ENCODE measurements at places on chromosomes 5 and 9. TPM values are rescaled to one million over a fixed set of nuclear protein-coding genes. Genes with fewer than 3 reads are reported as not detected.

IL5 gene
- not detected for total RNA-seq

DMRT3 gene
- not detected for total RNA-seq

PAPPA gene
- total RNA-seq, result 4.4 TPM

TICAM2 gene
- 2.2 TPM for total RNA-seq

NTNG2 gene
- 1.6 TPM for total RNA-seq

JAK2 gene
- 20.9 TPM for total RNA-seq

ANKH gene
- total RNA-seq, result 23.2 TPM

PRR7 gene
- 1.1 TPM for total RNA-seq

PLAC8L1 gene
- total RNA-seq, result not detected

CTNNA1 gene
- total RNA-seq, result 262 TPM

PRSS3 gene
- 6.9 TPM for total RNA-seq

NR5A1 gene
- not detected for total RNA-seq

ARID3C gene
- not detected for total RNA-seq

C5orf22 gene
- 14.0 TPM for total RNA-seq

FOCAD gene
- total RNA-seq, result 48.3 TPM

SRP19 gene
- 35.9 TPM for total RNA-seq

SPATA31D4 gene
- not detected for total RNA-seq

FAM114A2 gene
- 27.2 TPM for total RNA-seq

RGS14 gene
- 13.7 TPM for total RNA-seq

MZB1 gene
- 0.89 TPM for total RNA-seq

CARTPT gene
- not detected for total RNA-seq

PIK3R1 gene
- total RNA-seq, result 85.4 TPM

TMEM215 gene
- total RNA-seq, result 0.39 TPM

PCDHB11 gene
- total RNA-seq, result 3.5 TPM

FBP2 gene
- total RNA-seq, result 5.5 TPM

SVEP1 gene
- total RNA-seq, result 44.6 TPM

SPINK9 gene
- total RNA-seq, result not detected

GALNT12 gene
- total RNA-seq, result 2.8 TPM

HABP4 gene
- 8.5 TPM for total RNA-seq

SEMA6A gene
- total RNA-seq, result 46.9 TPM
